Activated effector memory CD4-positive, alpha-beta T cell treated with anti-CD3 and anti-CD28 coated beads, Interleukin-2, amount 50 U/mL, for 16 hours (primary cell): ENCODE measurements at places on chromosomes 1 and 21.
A peak's percentile ranks its signal among the peaks of the same experiment; 100 is the strongest.

- DNase-seq: no peak
Observed at GRCh38 chr1:31013187-31013864, 52.2 kb downstream of the PUM1 start.

- no peak for DNase-seq
Observed at GRCh38 chr1:68188060-68188538, 44.2 kb downstream of the WLS start.

DNA sequence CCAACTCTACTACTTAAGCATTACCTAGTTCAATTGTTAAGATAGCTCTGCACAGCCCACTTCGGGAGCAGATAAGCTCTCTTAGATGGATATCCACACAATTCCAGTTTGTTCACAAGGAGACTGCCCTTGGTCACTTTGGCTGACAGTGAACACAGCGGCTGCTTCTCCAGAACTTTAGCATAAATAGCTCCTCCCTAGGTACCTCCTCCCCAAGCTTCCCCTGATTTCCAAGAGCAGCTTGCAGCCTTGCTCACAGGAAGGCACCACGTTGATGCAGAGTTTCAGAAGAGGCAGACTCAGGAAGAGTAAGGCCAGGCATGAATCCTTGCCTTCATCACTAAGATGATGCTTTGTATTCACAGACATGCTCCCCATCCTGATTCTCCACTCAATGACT is 24.7 kb downstream of the TFF3 start:
- no peak for DNase-seq

GRCh38 chr1:208438112-208438699 is 194.0 kb upstream of the PLXNA2 start:
- DNase-seq: no peak

DNA sequence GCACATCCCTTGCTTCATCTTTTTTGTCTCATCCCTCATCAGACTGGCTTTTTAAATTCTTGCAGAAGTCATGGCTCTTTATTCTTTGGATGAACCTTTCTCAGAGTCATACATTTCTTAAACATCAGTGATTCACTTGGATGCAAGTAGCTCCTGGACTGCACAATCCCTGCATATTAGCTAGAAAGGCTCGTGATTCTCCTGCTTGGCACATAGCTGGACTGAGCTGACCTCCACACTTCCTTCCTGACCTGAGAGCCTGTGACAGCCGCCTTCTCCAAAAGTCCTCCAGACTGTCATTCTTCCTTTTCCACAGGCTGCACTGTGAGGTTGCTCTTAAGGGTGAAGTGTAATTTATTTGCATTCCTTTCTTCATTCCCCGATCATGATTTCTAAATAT is 109.4 kb downstream of the RGL1 start:
- no peak for DNase-seq

DNA sequence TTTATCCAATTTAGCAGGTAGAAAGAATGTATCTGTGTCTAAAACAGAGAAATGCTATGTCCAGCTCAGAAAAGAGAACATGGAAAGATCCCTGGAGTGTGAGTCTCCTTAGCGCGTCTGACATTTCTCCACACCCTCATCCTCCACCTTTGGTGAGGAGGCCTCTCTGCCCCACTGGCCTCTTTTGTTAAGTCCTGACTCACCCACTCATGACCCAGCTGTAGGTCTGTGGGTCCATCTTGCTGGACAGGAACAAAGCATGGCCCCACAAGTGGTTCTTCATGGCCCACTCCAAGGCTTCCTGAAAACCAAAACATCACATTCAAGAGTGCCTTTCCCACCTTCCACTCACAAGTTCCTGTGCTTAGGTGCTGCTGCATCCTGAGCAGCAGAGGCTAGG is 15.8 kb downstream of the SEC16B start:
- no peak for DNase-seq

- no peak for DNase-seq
Observed at GRCh38 chr1:183730886-183731573, 73.9 kb upstream of the RGL1 start.

DNA sequence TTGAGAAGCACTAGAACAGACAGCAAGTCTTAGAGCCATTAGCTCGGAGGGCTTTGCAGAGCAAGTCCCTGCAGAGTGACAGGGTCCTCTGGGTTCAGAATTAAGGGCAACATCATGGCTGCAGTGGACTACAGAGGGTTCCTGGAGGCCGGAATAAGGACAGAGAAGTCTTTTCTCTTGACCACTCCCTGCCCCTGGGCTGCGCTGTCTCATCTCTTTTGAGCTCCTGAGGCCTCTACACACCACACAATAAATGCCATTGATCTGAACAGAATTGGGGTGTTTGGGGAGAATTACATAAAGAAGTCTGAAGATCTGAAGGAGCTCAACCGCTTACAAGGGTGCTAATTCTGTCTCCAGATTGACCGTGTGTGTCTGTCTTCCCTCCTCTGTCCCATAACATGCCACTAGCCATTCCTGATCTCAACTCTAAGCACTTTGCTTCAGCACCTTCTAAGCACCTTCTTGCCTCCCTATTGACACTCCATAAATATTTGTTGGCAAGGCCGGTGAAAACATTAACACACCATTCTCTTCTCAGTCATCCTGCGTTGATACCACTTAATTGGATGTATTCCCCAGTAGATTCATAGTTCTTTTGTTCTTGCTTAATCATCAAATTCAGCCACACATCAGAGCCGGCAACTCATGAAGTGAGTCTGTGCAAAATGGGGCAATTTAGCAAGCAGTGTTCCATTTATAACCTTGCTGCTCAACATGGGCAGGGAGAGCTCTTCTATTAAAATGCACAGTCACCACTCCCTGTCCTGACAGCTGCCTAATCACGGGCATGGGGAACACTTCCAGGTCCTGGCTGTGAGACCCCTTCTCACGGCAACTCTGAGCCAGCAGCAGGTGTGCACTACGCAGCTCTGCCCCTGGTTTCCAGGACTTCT is 49.7 kb downstream of the NMNAT2 start:
- DNase-seq: no peak

GRCh38 chr1:223338811-223339746 is 24.9 kb downstream of the SUSD4 start:
- DNase-seq: no peak

- DNase-seq: no peak
Observed at GRCh38 chr1:192869308-192869940, 60.6 kb downstream of the RGS2 start.

DNA sequence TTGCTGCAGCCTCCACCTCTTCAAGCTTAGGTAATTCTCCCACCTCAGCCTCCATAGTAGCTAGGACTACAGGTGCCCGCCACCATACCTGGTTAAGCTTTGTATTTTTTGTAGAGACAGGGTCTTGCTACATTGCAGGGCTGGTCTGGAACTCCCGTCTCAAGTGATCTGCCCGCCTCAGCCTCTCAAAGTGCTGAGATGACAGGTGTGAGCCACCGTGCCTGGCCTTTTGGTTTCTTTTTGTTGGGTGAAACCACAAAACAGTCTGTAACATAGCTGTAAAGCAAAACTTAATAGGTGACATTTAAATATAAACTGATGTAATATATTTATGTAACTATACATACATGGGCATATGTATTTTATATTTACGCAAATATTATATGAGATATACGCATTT is 3.1 kb upstream of the DNAJC11 start:
- peak; percentile 54 for DNase-seq

DNA sequence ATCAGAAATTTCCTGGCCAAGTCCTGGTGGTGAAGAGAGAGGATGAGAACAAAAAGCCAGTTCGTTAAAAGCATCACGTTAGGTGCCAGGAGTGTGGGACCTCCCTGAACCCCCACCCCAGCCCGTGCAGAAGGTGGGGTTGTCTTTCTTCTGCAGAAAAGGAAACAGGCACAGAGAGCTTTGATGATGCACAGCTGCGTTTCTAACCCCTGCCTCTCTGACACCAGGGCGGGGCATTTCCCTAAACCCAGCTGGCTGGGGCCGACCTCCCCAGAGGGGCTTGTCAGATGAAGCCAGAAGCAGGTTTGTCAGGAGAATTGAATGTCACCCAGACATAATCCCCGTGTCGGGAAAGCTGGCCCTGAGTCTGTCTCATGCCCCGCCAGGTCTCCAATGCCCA is 189.3 kb upstream of the EDN2 start:
- peak; percentile 77 for DNase-seq

GRCh38 chr1:84859866-84860265 is 33.1 kb downstream of the LPAR3 start:
- DNase-seq: no peak

- no peak for DNase-seq
Observed at GRCh38 chr1:34918977-34919561, 10.4 kb downstream of the DLGAP3 start.

DNA sequence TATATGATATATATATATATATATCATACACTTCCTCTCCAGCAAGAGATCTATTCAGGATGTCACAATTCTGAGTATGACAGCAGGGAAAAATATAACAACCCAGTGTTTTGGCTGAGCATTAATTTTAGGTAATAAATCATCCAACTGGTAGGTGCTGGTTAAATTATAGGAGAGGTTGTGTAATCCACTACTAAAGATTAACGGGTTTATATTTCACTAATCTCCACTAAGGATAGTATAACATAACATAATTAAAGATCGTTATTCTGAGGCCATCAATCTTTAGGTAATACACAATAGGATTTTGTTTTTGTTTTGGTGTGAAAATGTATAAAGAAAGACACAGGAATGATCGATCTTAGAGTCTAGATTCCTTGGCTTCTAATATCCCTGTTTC is 102.2 kb downstream of the COQ8A start:
- DNase-seq: no peak

DNA sequence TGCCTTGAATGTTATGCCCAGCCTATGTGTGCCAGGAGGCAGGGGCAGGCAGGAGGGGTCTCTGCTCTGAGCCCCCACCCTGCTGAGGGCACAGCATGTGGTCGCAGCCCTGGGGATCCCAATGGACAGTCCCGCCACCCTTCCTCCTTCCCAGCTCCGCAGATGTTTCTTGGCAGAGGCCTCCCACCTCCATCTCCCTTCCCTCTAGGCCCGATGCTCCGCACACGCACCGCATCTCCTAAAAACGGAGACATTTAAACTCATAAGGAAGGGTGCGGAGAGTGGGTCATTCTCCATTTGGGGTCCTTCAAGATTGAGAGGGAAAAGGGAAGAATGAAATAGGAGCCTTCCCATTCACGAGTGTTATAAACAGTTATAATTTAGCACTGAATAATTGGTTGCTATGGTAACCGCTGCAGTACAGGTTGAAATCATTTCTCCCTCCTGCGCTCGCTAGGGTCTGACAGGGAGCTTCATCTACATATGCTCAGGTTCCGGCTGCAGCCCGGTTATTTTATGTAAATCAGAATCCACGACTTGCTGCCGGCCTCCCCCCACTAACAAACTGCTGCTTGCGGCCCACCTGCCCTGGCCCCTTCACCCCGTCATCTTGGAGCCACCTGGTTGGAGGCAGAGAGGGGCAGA is 16.0 kb downstream of the CHD5 start:
- no peak for DNase-seq

DNA sequence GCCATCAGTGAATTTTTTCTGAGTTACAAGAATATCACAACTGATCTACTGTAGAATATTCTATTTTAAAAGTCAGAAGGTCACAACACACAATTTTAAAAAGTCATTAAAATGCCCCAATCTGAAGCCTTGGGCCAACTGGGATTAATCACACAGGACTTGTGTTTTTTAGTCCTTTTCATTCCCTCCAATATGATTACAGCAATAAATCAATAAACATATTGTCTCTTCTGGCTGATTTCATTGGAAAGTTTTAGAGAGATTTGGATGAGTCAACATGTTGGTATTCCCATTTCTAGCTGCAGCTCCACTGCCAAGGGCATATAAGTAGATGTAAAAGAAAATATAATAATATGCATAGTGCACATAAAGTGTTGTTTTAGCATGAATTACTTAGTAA is 85.8 kb downstream of the NIBAN1 start:
- no peak for DNase-seq

- peak; percentile 49 for DNase-seq
Observed at GRCh38 chr1:12541274-12542137, 76.5 kb downstream of the DHRS3 start.
